ENCODE measurements at places on chromosomes 6 and 20. TPM values are rescaled to one million over a fixed set of nuclear protein-coding genes. Genes with fewer than 3 reads are reported as not detected.

Gene PGK2
- not detected for polyA plus RNA-seq

Gene SF3B5
- polyA plus RNA-seq: 206 TPM

Gene SLC39A7
- polyA plus RNA-seq: 57.3 TPM

Gene CD24
- polyA plus RNA-seq: 1,326 TPM

Gene HLA-B
- 168 TPM for polyA plus RNA-seq

Gene HAO1
- polyA plus RNA-seq: not detected

Gene TAAR8
- polyA plus RNA-seq: not detected

Gene GTSF1L
- not detected for polyA plus RNA-seq

Gene ALDH8A1
- 0.31 TPM for polyA plus RNA-seq

Gene RIPOR2
- polyA plus RNA-seq: 0.61 TPM

Gene SYCP2
- 0.56 TPM for polyA plus RNA-seq

Gene EDEM2
- 5.3 TPM for polyA plus RNA-seq

Gene OR12D1
- not detected for polyA plus RNA-seq

Gene SIRPG
- 0.62 TPM for polyA plus RNA-seq

Gene TPBG
- 23.7 TPM for polyA plus RNA-seq

Gene DAAM2
- 10.7 TPM for polyA plus RNA-seq

Measured in esophagus (tissue), 2 donors.